Daoy (cell line): ENCODE measurements at places on chromosomes 7 and 10. TPM values are rescaled to one million over a fixed set of nuclear protein-coding genes. Genes with fewer than 3 reads are reported as not detected.

DNA sequence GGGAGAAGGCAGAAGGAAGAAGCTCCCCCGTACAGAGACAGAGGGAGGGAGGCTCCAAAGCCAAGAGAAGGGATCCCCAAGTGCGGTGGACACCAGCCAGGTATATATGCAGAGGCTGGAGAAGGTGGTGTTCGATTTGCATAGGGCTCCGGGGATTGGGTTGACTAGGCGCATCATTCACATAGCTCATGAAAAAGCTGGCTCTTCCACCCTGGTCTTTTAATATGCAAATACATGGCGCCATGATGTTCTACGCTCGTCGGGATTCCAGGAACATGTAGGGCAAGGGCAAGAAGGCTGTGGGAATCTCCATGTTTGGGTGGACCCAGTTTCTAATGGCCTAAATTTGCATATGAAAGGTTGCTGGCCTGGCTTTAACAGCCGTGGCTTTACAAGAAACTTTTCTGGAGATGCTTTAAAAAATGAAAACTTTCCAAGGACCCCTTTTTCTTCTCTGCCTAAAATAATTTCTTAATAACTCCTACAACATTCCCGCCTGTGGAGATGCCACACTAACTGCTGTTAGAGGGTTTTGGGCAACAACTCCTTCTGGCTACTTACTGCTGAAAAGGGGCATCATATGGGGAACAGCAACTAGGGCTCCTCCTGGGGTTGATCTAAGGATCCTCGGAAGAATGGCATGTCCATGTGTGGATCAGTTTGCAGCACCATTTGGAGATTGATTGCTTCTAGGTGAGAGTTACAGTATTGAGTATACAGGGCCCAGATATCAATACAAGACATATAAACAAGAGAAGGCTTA is 28.3 kb downstream of the C1GALT1 start:
- no peak for DNase-seq

GRCh38 chr7:24227068-24227467 is 56.9 kb upstream of the NPY start:
- DNase-seq, result no peak

DNA sequence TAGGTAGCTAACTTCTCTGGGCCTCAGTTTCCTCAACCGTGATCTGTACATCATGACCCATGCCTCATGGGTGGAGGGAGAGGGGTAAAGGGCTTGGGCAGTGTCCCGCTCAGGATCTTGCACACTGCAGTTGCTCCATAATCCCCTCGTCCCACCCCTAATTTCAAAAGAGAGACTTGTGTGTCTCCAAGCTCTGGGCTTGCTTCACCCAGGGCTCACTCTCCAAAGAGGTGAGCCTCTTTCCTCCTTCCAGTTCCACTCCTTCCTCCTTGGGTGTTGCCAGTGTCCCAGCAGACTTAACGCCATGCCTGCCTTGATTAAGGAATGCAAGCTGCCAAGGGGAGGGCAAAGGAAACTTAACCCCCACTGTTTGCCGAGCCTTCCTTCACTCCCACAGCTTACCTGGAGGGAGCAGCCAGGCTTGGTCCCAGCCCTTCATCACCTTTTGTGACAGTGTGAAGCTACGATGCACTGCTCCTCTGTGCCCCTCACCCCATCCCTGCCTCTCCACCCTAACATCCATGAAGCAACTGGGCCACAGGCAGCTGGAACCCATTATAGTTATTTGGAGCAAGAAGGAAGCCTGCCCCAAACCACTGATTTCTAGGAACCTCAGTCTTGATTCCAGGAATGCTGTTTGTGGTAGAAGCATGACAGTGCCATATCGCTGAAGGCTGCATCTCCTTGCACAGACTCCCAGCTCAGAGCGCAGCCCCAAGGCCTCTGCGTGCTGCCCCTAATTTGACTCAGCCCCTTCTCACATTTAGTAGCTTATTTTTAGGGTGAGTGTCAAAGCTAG is 363.3 kb downstream of the TNS3 start:
- DNase-seq, result no peak

The ITPRID1 gene
- not detected in 2 replicates for total RNA-seq

- DNase-seq, result peak; percentile 51
These were observed 66.9 kb upstream of the FHIP2A start for GRCh38 chr10:114754445-114755320.

GRCh38 chr10:119723624-119724023 is 2.2 kb upstream of the INPP5F start:
- DNase-seq, result no peak

GRCh38 chr7:74012842-74013249 is 15.1 kb upstream of the ELN start:
- peak; percentile 89 for DNase-seq

- no peak for DNase-seq
These were observed 2.6 kb downstream of the SCART1 start for GRCh38 chr10:133456041-133456951.

- DNase-seq, result no peak
These were observed 141.8 kb upstream of the C1QL3 start for GRCh38 chr10:16663444-16663843.

DNA sequence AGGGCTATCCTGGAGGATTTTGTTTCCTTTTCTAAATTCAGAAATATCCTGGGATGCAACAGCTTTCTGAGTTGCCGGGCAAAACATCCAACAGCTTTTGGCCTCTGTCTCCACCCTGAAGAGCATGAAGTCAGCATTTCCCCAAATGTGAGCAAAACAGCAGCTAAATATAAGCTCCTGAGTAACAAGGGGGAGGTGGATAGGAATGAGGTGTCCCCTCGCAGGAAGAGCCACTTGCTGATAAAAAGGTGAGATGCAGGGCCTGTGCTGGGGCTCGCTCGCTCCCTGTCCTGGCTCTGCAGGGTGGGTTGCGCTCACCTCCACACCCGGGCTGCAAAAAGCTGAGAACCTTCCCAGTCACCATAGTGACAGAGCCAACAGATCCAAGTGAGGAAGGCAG is 264.3 kb downstream of the ZEB1 start:
- DNase-seq, result no peak

The SFTPD gene
- not detected in 2 replicates for total RNA-seq

DNA sequence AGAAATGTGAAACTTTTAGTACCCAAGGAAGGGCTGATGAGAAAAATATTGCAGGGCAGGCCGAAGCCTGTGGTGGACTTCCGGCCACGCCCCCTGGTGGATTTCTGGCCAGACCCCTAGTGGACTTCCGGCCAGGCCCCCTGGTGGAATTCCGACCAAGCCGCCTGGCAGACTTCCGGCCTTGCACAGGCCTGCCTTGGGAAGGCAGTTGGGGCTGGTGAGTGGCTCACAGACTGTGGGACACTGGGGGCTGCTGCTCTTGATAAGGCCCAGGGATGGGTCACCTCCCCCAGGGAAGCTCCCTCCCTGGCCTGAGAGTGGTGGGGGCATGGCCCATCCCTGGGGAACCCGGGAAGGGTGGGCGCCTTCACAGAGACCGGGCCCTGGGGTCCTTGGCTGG is 116.4 kb upstream of the MKI67 start:
- peak; percentile 29 for DNase-seq

DNA sequence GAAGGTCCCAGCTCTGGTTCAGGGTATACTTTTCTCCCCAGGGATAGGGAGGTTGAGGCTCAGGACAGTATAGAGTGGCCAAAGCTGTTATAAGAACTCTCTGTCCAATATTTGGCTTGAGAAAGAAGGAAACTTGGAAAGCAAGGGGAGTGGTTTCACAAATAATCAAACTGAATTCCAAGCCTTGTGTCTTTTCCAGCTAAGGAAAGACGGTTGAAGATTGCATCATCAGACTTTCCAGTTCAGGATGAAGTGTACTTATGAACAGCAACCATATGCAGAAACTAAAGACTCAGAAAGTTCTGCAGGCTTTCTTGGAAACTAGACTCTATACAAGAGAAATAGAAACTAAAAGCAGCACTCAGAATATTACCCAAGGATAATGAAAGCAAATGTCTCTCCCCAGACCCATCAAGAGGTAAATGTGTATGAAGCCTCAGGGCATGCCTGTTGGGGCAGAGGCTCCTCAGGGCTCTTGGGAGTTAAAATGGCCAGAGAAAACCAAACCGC is 46.4 kb downstream of the RAMP3 start:
- DNase-seq, result no peak

- DNase-seq, result no peak
These were observed 55.4 kb upstream of the KLF14 start for GRCh38 chr7:130789436-130789835.

DNA sequence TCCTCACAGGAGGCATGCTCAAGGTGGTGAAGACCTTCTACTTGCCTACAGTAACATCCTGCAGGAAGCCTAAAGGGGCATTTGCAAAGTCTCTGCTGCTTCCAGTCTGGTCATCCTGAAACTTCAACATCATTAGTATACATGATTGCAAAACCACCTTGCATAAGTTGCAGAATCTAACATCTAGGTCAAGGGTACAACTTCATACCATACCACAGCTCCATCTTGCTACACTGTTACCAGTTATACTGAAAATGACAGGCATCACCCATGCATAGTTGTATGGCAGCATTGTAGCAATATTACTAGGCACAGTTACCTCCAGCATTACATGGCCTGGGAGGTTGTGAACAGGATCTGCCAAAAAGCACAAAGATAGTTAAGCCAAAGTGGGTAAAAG is 13.7 kb upstream of the MACROH2A2 start:
- no peak for DNase-seq

The NAT16 gene
- not detected in 2 replicates for total RNA-seq

- DNase-seq, result no peak
These were observed 7.0 kb downstream of the LZTS2 start for GRCh38 chr10:101006593-101007098.

GRCh38 chr7:129502708-129503685 is 666 bp downstream of the SMKR1 start:
- DNase-seq, result peak; percentile 28

GRCh38 chr7:112449353-112449752 is 907 bp upstream of the IFRD1 start:
- peak; percentile 77 for DNase-seq

The CCL26 gene
- total RNA-seq, result 1.5 TPM in 1 of 2 replicates, not detected in the other

- DNase-seq, result no peak
These were observed 36.1 kb downstream of the NET1 start for GRCh38 chr10:5448333-5449001.

DNA sequence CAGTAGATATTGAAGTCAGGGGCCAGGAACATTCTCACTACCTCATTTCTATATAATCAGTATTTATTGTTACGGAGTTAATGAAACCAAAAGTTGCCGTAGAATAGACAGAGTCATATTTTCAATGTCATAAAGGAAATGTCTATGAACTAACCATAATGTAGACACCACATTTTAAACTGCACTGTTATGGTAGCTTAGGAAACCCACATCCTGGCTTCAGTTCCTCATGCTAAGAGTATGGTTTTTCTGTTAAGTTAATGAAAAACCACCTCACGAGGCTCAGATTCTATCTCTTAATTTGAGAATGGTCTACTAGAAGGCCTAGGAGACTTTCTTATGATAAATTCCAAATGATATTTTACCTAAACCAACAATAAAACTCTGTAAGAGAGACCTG is 166.5 kb downstream of the TMEM26 start:
- DNase-seq, result no peak

- DNase-seq, result peak; percentile 75
These were observed at the start of gene NACAD for GRCh38 chr7:45088821-45089340. NACAD (minus strand) TSS chr7:45088969; CDS start chr7:45088894, 75 bp downstream.

GRCh38 chr10:3635211-3635671 is 149.8 kb downstream of the KLF6 start:
- no peak for DNase-seq

DNA sequence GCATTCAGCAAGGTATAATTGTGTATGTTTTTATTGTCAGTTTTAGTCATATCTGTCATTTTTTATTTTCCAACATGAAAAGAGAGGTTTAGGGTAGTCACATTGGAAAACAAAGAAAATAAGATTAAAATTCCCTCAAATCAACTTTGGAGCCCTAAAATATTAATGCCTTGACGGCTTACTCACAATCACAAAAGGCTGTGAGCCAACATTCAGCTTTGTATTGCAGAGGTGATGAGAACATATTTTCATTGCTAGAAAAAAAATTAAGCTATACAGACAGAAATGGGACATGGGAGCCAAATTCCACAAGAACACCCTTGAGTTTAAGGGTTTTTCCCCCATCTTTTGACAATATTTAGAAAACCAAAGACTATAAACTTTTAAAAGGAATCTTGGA is 30.2 kb downstream of the CALD1 start:
- no peak for DNase-seq
